NCI-H1417 (cell line): ENCODE measurements at places on chromosomes 11 and 22.
A peak's percentile ranks its signal among the peaks of the same experiment; 100 is the strongest.

- DNase-seq: no peak
Observed at GRCh38 chr11:2580061-2580421, 119.8 kb downstream of the KCNQ1OT1 start.

- DNase-seq: peak; percentile 16
Observed at GRCh38 chr11:119734788-119735187, 5.8 kb upstream of the NECTIN1 start.

DNA sequence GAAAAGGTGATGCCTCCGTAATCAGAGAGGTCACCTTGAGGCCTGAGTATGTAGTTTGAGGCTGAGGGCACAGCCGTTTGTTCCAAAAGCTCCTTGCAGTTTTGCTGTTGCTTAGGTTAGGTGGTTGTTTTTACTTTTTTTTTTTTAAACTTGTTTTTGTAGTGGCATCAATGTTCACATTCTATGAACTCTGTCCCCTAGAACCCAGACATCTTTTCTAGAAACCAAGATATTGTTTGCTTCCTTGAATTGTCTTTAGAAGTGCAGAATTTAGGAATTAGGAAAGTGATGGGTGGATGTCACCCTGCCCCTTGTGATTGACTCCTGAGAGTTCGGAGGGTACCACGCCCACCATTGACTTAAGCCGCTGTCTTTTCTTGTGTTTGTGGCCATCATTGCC lies 35.7 kb upstream of the ETS1 start:
- DNase-seq: no peak

DNA sequence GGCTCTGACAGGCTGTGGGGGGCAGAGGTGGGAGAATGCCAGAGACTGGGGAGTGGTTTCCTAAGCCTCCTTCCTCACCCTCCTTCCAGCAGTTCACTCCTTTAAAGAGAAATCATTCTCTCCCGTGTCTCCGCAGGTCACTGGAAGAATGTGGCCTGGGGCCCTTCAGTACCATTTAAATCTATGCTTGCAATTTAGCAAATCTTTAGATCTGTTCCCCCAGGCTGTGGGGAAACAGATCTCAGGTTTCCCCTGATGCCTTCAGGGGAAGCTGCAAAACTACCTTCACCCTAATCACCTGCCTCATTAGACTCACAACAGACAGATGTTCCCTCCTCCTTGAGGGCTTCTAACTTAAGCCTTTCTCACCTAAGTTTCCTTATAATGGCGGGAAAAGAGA lies 55.3 kb downstream of the KIRREL3 start:
- DNase-seq: peak; percentile 12

DNA sequence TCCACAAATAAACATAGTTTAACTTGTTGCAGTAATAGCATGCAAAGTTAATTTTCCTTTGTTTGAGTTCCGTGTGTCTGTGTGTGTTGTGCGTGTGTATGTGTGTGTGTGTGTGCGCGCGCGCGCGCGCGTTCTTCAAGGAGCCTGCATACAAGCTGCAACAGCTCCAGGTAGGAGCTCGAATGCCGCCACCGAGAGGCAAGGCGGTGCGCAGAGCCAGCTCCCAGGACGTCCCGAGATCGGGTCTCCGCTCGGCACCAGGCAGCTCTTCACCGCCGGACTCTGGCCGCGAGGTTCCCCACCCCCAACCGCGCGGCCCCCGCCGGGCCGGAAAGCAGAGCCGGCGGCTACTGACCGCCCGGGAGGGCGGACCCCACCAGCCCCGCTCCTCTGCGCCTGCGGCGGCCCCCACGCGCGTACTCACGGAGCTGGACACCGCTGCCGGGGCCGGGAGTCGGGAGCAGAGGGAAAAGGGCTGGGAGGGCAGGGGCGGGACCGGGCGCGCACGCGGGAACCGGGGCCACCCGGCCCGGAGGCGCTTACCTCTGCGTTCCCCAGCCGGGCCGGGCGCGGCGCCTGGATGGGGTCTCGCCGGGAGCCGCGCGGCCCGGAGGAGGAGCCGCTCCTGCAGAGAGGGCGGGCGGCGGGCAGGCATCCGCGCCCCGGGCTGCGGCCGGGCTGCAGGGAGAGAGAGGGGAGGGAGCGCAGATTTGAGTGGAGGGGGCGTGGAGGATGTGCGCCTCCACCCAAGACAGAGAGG lies 40.4 kb upstream of the AKIP1 start:
- DNase-seq: peak; percentile 76

DNA sequence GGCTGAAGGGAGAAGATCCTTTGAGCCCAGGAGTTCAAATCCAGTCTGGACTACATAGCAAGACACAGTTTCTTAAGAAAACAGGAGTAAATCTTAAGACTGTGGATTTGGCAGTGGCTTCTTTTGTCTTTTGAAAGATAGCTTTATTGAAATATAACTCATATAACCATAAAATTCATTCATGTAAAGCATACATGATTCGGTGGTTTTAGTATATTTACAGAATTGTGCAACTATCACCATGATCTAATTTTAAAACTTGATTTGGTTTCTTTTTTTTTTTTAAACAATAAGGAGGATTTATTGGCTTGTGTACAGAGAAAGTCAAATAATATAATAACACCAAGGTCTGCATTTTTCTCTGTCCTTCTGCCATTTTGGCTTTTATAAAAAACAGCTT lies 23.1 kb upstream of the PSMA1 start:
- no peak for DNase-seq

- DNase-seq: no peak
Observed at GRCh38 chr11:14638561-14638960, 5.0 kb upstream of the PDE3B start.

- no peak for DNase-seq
Observed at GRCh38 chr11:79330651-79331050, 110.2 kb downstream of the TENM4 start.

DNA sequence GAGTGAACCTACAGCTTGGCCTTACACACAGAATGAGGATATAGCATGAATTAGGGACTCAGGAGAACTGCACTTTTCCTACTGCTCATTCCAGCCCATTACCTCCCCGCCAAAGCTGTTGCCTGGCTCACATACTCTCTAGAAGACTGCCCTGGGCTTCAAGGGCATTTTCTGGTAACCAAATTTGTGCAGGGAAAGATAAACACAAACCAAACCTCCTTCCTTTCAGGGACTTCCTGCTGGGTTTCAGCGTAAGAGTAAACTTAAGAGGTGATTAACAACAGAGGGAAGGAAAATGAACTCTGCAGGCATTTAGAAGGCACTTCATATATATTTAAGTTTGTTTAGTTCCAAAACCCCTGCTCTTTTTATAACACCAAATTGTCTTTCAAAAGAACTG lies 194.9 kb downstream of the SWAP70 start:
- peak; percentile 4 for DNase-seq

DNA sequence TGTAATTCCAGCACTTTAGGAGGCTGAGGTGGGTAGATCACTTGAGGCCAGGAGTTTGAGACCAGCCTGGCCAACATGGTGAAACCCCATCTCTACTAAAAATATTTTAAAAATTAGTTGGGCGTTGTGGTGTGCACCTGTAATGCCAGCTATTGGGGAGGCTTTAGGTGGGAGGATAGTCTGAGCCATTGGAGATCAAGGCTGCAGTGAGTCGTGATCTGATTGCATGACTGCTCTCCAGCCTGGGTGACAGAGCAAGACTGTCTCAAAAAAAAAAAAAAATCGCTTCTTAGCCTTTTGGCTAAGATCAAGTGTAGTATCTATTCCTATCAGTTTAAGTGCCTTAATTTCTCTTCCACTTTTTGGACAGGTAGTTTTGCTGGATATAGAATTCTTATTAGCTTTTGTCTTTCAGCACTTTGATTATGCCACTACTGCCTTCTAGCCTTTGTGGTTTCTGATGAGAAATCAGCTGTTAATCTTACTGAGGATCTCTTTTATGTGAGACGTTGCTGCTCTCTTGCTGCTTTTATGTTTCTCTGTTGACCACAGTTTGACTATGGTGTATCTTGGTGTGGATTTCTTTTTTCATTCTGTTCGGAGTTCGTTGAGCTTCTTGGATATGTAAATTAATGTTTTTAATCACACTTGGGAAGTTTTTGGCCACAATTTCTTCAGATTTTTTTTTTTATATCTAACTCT lies 24.7 kb downstream of the CHEK1 start:
- DNase-seq: no peak

DNA sequence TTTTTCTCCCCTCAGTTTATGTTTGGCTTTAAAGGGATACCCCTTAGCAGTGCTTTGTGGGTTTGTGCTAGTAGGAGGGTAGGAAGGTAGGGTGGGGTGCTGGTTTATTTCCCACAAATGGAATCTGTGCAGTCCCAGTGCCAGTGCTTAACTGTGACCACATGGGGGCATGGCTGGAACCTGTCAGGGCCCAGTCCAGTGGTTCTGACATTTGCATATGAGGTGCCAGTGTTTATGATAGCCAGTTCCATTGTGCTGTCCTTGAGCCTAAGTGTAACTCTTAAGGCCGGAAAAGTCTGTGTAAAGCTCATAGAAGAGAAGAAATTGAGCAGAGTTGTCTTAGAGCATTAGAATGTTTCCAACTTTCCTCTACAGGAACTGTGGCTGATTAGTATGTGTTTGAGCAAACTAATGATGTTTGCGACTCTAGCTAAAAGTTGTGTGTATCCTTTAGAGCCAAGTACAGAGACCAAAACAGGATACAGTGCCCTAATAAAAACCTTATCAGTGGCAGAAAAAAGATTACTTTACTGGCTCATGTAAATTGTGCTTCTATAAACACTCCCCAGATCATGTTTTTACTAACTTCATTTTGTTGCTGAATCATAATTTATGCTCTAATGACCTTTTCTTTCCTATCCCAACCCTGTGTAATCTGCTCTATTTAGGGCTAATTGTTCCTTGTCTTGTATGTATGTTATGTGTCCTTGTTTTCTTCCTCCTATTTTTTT lies 38.1 kb downstream of the DIXDC1 start:
- no peak for DNase-seq
